ENCODE measurements at places on chromosomes 11 and 22.

DNA sequence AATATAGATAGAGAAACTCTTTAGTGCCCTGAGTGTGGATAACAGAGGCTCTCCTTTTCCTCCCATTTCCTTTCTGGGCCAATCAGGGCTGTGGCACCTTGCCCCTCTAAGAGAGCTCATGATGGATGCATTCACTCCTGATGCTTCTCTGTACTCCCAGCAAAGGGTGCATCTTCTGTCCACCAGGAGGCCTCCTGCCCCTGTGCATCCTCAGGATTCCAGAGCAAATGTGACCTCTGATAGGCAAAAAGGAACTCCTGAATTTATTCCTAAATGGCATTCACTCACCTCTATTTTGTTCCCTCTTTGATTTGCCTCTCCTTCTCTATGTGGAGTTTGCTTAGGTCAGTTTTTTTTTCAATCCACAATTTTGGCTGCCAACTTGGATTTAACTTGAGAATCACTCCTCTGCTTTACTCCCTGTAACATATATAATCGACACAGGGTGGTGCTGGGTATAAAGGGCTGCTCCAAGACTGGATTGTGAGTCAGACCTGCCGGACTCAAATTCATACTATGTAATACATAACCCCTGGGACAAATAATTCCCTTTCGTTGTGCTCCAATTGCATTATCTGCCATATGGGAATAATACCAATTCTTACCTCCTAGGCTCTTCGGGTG is 1.1 kb upstream of the MRGPRX4 start:
- DNase-seq: peak; percentile 45

- DNase-seq: no peak
Measured at GRCh38 chr22:37906364-37907008, 389 bp downstream of the MICALL1 start.

GRCh38 chr11:454801-455565 is 4.9 kb downstream of the PTDSS2 start:
- DNase-seq: no peak

DNA sequence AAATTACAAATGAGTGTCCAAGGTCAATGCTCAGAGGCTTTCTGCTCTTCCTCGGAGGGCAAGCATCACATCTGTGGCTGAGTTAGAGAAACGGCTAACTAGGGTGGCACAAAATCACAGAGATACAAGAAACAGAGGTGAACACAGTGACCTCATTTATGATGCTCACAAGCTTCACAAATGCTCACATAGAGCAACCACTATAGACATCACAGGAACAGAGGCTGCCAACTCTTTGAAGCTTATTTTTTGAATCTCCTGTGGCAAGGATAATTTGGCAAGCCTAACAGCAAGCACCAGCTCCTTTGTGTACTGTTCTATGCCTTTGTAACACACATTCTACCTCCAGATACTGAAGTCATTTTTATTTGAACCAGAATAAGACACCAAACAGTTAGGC is 416.5 kb upstream of the DDI1 start:
- no peak for DNase-seq

DNA sequence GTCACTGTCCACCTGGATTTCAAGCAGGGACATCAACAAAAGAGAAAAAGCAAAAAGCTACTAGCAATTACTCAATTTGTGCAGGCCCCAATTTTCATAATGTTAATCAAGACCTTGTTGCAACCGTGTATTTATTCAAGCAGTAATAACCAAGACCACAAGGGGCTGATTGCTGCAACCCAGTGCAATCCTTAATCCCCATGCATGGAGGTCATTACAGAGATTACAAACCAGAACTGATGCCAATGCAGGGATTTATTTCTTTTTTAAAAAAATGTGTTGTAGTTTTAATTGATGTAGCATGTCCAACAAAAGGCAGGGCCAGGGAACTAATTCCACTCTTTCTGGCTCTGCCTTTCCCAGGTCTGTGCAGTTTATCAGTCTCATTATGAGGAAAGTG is 18.4 kb downstream of the TECTA start:
- DNase-seq: no peak
